ENCODE measurements at places on chromosomes 1 and 21.

- no peak for DNase-seq
Observed at GRCh38 chr1:29939079-29939478, 702.8 kb downstream of the PTPRU start.

DNA sequence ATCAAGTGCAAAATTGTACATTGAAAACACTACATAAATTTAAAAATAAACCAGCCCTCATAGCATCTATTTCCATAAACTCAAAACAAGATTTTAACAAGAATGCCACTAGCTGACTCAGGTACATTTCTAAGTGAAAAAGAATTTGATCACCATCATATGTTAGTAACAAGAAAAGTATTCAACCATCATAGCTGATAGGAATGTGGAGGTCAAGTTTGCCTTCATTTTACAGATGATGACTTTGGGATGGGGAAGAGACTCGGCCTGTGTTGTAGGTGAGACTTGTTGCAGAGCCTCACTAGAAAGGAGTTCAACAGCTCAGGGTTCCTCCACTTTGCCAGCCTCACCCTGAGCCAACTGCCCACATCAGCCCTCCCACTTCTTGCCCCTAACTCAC is 318.8 kb upstream of the FAM78B start:
- no peak for DNase-seq

GRCh38 chr1:232226197-232226712 is 403.7 kb downstream of the SIPA1L2 start:
- peak; percentile 3 for DNase-seq

DNA sequence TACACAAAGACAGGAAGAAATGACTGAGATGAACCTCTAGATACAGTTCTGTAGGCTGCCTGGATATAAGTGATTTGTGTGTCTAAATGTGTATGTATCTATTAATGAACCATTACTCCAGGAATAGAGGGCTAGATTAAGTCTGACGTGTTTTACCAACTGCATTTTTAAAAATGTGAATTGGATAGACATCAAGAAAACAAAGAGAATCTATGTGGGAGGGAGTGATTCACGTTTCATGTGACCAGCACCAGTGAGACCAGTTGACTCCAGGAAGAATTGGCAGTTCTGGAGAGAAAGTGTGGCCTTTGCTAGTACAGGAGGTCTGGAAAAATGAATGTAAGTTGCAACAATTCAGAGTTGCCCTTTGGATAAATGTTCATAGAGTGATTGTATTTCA is 53.4 kb upstream of the RGS21 start:
- DNase-seq = no peak

DNA sequence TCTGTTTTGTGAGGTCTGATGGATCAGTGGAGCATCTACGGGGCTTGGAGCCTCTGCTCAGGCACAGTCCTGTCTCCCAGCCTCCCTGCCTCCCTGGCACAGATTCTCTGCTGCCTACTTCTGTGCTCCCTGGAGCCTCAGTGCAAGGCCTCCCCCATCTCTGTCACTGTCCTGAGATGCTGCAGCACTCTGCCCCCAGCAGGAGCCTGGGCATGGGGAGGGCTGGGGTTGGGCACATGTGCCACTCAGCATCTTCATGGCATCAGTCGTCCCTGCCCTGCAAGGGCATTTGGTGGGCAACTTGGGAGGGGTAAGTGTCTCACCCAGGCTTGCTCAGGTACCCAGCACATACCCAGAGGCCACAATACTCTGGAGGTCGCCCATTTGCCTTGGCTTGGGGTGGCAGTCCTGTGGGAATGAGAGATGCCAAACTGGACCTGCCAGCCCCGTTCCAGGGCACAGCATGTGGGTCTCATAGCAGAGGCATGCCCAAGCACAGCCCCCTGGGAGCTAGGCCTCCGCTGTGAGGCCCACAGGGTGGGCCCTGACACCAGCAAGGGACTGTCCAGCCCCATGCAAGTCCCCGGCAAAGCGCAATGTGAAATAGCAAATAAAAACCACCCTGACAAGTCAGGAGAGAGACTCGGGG is 28.7 kb downstream of the PADI3 start:
- no peak for DNase-seq

GRCh38 chr1:18119289-18119688 is 11.7 kb downstream of the IGSF21 start:
- DNase-seq = no peak

GRCh38 chr1:150890033-150890416 is 3.1 kb downstream of the CTXND2 start:
- no peak for DNase-seq

DNA sequence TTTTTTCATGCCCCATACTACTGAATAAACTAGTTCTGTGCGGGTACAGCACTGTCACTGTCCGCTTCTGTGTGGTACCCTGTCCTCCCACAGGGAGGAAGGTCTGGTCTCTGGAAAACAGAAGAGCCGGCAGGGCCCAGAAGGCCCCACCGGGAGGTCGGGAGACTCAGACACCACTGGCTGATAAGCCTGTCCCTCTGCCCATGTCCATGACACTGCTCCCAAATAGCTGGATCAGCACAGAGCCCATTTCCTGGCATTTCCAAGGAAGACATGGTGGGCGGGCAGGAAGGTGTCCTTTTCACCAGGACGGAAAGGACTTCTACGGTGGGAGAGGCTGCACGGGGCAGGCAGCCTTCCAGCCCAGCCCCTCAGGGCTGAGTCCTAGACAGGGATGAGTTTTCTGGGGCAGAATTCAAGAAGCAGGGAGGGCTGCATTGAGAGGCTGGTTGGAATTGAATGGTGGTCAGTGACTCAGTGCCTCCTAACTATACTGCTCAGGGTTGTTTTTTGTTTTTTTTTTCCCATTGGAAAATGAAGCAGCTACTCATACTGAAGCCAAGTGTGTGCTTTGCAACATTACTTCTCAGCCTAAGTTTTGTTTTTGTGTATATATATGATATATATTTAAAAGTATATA is 7.1 kb downstream of the PSRC1 start:
- DNase-seq = no peak

GRCh38 chr1:233982827-233983518 is 78.5 kb downstream of the SLC35F3 start:
- DNase-seq = no peak

GRCh38 chr1:205517763-205518162 is 13.3 kb downstream of the CDK18 start:
- no peak for DNase-seq

- DNase-seq = no peak
Observed at GRCh38 chr1:82090104-82090503, 289.4 kb downstream of the ADGRL2 start.

- DNase-seq = no peak
Observed at GRCh38 chr1:5940723-5941407, 51.4 kb downstream of the NPHP4 start.

DNA sequence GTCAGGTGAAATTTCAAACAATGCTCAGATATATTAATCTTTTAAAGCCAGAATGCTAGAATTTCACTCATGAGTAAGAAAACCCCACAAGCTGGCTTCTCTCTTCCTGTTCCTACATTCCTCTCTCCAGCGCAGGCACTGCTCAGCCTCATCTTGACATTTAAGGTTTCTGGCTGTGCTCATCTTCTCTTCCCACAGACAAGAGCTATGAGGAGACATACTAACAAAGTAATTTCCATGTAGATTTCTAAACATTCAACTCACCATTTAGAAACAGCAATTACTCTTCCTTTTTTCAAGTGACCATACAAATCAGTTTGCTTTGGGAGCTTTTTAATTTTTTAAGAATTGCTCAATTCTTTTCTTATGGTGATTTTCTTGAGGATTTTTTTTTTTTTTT is 7.8 kb upstream of the LRRC8D start:
- no peak for DNase-seq

DNA sequence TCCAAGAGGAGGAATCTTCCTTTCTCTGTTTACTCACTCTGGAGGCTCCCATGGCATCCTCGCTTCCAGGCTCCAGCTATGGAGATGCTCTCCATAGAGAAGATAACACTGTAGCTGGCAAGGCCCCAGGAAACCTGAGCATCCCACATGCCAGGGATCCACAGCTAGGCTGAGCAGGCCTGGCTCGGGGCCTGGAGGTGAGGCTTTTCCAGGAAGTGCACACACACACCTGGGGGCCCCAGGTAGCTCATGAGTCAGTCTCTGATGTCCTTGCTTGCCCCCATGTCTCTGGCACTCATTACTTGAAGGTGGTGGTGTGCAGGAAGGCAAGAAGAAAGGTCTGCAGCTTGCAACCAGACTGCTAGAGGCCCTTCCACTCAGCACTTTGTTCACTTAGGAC is 5.5 kb upstream of the LCE5A start:
- DNase-seq = no peak

- DNase-seq = no peak
Observed at GRCh38 chr21:15893902-15894301, 164.1 kb downstream of the USP25 start.

GRCh38 chr1:51843948-51844347 is 34.6 kb downstream of the NRDC start:
- DNase-seq = peak; percentile 19

DNA sequence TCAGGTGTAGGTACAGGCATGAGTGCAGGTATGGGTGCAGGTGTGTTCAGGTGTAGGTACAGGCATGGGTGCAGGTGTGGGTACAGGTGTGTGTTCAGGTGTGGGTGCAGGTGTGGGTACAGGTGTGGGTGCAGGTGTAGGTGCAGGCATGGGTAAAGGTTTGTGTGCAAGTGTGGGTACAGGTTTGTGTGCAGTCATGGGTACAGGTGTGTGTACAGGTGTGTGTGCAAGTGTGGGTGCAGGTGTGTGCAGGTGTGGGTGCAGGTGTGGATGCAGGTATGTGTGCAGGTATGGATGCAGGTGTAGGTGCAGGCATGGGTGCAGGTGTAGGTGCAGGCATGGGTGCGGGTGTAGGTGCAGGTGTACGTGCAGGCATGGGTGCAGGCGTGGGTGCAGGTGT is 79.4 kb upstream of the ACTL8 start:
- DNase-seq = no peak

- no peak for DNase-seq
Observed at GRCh38 chr1:246618240-246618808, 52.1 kb downstream of the CNST start.

DNA sequence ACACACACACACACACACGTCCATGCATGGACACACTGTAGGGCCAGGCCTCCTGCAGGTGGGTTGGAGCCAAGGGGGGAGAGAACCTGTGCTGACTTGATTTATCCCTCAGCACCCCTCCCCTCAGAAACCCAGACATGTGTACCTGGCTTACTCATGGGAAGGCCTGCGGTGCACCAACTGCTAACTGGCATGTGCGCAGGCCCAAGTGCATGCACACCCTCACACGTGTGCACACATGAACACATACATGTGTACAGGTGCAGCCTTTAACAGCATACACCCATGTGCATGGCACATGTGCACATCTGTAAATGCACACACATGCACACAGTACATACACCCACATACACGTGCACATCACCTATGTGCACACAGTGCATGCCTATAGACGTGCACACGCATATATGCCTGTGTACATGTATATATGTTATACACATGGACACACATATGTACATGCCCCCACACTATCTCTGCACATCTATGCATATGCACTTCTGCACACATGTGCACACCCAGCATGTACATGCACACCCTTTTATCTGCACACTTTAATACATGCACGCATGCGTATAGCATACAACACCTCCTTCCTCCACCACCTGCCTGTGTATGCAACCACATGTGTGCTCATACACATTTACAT is 67.5 kb downstream of the TRIM11 start:
- DNase-seq = no peak

DNA sequence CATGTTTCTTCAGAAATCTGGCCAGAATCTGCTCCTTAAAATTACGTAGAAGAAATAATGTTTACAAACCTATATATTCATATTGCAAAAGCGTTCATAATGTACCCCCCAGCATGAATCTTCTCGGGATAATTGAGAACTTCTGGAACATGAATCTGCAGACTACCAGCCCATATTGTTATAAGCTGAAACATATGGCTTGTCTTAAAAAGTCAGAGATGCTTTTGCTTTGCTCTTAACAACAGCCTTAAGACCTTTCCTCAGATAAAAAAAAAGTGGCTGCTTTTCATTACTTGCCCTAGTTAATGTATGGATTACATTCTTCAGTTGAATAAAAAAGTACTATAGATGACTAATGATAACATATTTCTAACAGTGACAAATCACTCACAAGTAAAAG is 15.0 kb upstream of the ZZZ3 start:
- no peak for DNase-seq

DNA sequence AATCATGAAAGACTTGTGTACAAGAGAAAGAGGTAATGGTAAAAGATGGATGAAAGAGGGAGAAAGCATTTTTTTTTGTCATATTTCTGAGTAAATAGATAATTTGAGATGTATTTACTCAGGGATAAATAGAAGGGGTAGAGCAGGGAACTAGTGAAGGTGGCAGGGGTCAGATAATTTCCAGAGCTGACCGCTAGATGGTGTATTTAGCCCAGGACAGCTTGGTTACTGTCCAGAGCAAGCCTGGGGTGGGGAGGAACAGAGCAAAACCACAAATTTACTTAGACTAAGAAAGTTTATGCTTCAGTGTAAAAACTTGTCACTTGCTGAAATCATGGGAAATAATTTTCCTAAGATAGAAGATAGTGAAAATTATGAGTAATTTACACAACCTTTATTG is 91.5 kb downstream of the XCL2 start:
- DNase-seq = no peak

GRCh38 chr1:199279067-199279466 is 640.2 kb downstream of the PTPRC start:
- DNase-seq = no peak

- DNase-seq = no peak
Observed at GRCh38 chr1:48749068-48749467, 27.6 kb downstream of the BEND5 start.

- DNase-seq = no peak
Observed at GRCh38 chr1:227174164-227174563, 144.1 kb downstream of the CDC42BPA start.

DNA sequence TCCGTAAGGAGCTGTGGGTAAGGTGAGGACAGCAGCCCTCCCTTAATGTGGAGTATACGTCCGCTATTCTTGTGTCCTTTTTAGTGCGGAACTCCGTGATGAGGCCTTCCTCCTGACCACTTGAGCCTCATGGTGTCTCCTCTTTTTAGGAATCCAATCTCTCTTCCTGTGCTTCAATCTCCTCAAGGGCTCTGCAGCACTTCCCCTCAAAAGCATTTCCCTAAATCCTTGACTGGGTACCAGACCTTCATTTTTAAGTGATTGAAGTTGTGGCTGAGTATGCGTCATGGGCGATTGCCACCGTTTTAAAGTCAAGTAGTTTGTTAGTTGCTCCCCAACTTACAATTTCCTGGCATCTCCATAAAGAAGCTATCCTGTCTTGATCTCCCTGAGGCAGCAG is 62.8 kb downstream of the SAMSN1 start:
- no peak for DNase-seq

GRCh38 chr1:9724706-9725476 is 73.4 kb downstream of the PIK3CD start:
- peak; percentile 79 for DNase-seq

GRCh38 chr1:68225781-68226180 is 6.5 kb downstream of the WLS start:
- DNase-seq = no peak
